ENCODE measurements at places on chromosomes 6 and 20.

- DNase-seq = no peak
Measured at GRCh38 chr6:101088594-101088993, 207.5 kb upstream of the ASCC3 start.

- no peak for DNase-seq
Measured at GRCh38 chr6:61977947-61978346, 308.1 kb downstream of the KHDRBS2 start.

GRCh38 chr6:16130932-16131387 is 2.1 kb downstream of the MYLIP start:
- DNase-seq = peak; percentile 34

- no peak for DNase-seq
Measured at GRCh38 chr6:70099732-70100131, 203.2 kb downstream of the COL9A1 start.
